ENCODE measurements at places on chromosomes 7 and 10.

DNA sequence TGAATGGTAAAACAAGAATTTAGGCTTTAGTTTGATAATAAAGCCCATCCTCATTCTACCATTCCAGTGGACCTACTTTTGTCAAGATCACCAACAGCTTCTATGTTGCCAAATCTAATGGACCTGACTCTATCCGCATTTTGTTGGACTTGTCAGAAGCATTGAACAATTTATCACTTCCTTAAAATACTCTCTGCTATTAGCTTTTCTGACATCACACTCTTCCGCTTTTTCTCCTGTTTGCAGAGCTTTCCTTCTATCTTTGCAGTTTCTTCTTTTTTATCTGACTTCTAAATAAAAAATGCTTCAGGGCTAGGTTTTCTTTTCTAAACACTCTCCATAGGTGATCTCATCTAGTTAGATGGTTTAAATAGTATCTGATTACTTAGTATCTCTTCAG is 42.7 kb upstream of the SMIM30 start:
- no peak for DNase-seq

DNA sequence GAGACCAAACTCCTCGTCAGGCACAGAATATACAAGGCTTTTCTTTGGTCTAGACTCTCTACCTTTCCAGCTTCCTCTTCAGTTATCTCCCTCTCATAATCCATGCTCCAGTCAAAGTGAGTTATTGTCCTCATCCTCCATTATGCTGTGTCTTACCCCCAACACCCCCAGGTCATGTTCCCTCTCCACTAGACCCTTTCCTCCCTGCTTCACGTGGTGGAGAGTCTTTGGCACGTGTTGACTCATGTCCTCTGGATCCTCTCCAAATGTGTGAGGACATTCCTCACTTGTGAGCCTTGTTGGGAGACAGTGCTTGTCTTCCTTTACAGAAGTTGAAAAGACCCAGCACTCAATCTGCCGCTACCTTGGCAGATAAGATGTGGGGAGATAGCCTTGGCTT is 36.0 kb upstream of the DLD start:
- no peak for DNase-seq

DNA sequence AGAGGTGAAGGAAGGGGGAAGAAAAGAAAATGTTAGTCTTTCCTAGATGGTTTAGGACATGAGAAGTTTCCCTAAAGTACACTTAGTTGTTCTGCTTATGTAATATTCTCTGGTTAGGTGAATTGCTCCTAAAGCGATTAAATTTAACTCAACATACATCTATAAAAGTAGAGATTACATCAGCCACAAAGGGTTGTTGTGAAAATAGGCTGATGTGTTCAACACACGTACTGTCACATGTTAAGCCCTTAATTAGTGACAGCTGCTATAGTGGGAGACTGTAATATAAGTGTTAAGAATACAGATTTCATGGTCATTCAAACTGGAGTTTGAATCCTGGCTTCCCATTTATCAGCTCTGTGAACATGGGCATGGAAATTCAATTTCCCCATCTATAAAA is 12.8 kb downstream of the HECTD2 start:
- DNase-seq = no peak

DNA sequence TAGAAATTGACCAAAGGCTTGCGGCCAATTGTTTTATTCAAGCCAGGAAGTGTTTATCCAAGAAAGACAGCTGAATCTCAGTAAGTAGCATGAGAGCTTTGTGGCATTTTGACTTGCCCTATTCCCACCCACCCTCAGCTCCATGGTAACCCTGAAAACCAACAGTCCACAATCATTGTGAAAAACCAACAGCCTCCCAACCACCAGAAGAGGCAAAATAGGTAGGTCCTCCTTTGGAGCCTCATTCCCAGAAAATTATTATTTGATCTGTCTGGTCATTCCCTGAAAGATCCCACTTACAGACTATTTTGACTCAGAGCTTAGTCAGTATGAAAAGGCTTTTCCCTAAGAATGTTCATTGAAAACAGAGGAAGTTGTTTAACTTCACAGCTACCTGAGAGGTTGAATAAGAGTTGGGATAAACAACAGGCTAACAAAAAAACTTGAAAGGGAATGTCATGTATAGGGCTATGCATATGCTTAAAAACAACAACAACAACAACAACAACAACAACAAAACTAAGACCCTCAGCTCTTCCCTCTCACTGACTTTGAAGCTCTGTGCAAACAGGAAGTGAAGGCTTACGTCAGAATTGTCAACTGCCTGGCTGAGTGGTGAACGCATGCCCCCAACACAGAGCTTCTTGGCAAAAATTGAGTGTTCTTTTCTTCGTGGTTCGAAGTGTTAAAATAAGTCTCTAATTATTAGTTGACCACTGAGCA is 11.2 kb downstream of the KPNA7 start:
- DNase-seq = no peak

GRCh38 chr7:150337659-150338081 is 3.8 kb downstream of the RARRES2 start:
- no peak for DNase-seq

DNA sequence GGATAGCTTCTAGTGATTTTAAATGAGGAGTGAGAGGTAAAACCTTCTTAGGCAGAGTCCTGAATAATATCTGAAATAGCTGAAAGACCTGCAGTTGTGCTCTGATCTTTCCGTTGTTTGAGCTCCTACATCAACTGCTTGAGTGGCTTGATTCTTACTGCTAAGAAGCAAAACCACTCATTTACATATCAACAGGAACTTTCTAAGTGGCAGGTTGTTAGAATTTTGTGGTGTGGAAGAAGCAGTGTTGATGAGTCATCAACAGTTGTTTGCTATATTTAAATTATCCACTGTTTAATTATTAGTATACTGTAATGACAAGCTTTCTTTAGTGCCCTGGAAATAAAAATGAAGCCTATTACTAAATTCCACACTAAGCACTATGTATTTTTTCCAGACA is 689.5 kb downstream of the DNAJB9 start:
- DNase-seq = no peak

DNA sequence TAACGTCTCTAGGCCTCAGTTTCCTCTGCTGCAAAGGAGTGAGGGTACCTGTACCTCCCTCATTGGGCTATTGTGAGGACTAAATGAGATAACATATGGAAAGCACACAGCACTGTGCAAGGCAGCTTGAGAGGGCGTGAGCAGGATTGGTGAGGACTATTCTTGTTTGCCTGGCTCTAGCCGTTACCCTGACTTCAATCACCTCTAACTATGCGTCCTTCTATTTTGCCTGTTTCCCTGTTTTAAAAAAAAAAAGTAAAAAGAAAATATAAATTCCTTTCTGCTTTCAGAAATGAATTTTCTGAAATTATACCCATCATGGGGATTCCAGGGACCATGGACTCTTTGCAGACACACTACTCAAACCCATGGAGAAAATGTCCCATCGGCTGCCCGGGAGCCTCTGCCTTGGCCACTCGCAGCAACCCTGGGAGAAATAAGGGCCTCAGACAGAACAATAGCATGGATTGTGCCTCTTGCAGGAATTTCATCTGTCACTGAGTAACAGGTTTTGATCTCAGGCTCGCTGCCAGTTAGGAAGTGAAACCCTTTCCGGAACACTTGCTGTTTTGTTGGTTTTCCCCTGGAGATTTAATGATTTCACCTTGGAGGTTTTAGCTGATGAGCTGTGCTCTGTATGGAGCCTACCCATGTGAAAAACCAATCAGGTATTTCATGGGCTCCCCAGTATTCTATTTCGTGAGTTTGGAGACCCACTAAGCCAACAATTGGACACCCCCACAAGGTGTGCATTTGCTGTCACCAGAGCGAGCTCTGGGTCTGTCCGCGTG is 55.6 kb downstream of the STEAP1B start:
- DNase-seq = no peak
